HCT116 (cell line): ENCODE measurements at places on chromosomes 13 and 19. TPM values are rescaled to one million over a fixed set of nuclear protein-coding genes. Genes with fewer than 3 reads are reported as not detected.

GRCh38 chr13:30504081-30504480, 38.3 kb upstream of the HMGB1 start:
- no peak for DNase-seq

The MAMSTR gene
- 1.3 TPM for total RNA-seq

DNA sequence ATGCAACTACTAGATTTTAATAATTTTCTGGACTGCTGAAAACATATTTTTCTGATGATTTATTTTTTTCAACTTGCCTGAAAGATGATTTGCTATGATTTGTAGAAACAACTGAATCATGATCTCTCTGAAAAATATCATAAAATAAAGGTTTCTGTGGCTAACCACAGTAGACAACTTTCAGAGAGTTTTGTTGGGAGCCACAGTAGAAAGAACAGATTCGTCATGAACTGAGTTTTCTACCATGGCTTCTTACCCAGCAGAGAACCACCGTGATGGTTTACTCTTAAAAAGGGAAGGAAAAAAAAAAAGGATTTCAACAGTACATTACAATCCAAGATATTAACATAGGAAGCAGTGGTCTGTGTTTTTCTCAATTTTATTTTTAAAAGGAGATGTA, 18.0 kb downstream of the ZAR1L start:
- no peak for DNase-seq

GRCh38 chr13:26971990-26972887, 199.4 kb downstream of the USP12 start:
- DNase-seq = peak; percentile 26

GRCh38 chr13:110661256-110661655, 44.7 kb downstream of the CARS2 start:
- no peak for DNase-seq

The RASAL3 gene
- total RNA-seq = 0.57 TPM

The UTP14C gene
- 9.0 TPM for total RNA-seq
